Stimulated activated CD4-positive, alpha-beta T cell treated with anti-CD3 and anti-CD28 coated beads, Interleukin-2, amount 100 ng/mL, for 4 hours (primary cell): ENCODE measurements at places on chromosomes 13 and 19.
A peak's percentile ranks its signal among the peaks of the same experiment; 100 is the strongest.

DNA sequence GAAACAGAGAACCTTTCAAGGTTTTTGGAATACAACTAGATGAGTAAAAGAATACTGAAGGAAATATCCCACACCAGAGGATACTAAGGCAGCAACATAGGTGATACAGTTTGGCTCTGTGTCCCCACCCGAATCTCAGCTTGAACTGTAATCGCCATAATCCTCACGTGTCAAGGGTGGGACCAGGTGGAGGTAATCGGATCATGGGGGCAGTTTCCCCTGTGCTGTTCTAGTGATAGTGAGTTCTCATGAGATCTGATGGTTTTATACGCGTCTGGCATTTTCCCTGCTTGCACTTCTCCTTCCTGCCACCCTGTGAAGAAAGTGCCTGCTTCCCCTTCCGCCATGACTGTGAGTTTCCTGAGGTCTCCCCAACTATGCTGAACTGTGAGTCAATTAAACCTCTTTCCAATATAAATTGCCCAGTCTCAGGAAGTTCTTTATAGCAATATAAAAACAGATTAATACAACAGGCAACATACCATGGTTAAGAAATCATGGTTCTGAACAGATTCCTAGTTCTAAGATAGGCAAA is 97.0 kb downstream of the ABCC4 start:
- DNase-seq: no peak

DNA sequence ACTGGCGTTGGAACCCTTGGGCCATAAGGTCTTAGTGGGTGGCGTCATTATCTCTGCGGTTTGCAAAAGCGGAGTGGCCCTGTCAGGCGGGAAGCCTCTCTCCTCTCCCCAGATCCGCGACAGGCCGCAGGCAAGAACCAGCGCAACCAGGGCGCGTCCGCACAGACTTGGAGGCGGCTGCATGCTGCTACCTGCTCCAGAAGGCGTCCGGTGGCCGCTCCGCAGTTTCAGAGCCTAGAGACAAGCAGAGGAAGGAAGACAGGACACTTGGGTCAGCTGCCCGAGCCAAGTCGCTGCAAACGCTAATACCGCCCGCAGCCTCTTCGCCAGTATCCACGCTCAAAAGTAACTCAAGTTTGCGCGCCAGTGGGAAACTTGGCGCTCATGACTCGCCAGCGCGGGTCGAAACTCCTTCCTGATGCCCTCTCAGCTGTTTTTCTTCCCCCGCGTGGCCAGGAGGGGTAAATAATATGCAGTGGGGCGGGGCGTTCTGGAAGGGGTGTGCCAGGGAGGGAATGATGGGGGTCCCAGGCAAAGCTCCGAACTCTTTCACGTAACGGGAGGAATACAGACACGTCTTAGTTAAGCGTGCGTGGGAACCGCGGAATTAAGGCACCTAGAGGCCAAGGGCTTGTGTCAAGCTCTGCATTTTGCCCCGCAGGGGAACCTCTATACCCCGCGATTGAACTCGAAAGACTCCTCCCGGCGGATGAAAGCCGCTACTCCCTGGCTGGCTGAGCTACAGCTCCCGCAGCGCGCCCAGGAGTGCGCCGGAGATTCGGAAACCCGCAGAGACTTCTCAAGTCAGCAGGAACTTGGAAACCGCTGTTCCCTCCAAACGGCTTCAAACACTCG is at the start of gene EDNRB:
Gene EDNRB, minus strand, starts transcription at position 441 of the 855 bp plus-strand sequence. Its CDS starts 258 bp downstream, at position 183.
- DNase-seq: no peak

DNA sequence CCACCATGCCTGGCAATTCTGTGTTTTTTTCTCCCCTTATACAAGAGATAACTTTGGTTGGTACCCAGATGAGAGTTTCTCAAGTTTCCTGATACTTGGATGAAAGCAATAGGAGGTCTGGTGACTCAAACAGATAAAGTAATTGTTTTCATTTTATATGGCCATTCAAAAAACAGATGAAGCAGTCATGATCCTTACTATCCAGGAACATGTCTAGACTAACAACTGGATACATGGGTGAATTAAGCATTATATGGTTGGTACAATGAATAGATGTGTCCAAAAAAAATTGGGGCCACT is 8.5 kb downstream of the ZNF430 start:
- no peak for DNase-seq

DNA sequence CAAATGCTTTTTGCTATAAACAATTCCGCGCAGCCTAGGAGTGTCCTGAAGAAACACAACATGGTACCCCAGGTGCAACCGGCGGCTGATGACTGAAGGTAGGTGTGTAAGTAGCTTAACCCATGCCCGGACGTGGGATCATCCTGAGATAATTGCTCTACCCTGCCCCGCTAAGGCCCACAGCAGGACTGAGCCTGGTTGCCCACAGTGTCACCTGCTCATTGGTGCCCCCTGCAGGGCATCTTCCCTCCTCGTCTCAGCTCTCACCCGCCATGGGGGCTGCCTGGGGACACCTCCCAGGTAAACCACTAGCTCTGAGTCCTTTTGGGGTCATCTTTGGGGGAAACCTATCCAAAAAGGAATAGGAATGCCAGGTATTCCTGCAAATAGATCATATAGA is 22.3 kb downstream of the TMEM161A start:
- peak; percentile 13 for DNase-seq

GRCh38 chr13:35557475-35557874 is 81.0 kb upstream of the MAB21L1 start:
- DNase-seq: no peak

DNA sequence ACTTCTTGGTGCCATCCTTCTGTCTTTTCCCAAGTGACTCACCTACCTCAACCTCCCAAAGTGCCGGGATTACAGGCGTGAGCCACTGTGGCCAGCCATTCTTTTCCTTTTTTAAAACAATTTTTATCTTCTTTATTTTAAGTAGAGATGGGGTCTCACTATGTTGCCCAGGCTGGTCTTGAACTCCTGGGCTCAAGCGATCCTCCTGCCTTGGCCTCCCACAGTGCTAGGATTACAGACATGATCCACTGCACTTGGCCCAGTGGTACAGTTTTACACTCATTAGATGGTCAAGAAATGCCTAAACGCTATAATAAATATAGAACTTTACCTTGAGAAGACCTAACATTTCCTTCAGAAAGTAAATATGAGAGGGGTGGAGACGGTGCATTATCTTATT is 24.5 kb downstream of the GP6 start:
- DNase-seq: no peak

DNA sequence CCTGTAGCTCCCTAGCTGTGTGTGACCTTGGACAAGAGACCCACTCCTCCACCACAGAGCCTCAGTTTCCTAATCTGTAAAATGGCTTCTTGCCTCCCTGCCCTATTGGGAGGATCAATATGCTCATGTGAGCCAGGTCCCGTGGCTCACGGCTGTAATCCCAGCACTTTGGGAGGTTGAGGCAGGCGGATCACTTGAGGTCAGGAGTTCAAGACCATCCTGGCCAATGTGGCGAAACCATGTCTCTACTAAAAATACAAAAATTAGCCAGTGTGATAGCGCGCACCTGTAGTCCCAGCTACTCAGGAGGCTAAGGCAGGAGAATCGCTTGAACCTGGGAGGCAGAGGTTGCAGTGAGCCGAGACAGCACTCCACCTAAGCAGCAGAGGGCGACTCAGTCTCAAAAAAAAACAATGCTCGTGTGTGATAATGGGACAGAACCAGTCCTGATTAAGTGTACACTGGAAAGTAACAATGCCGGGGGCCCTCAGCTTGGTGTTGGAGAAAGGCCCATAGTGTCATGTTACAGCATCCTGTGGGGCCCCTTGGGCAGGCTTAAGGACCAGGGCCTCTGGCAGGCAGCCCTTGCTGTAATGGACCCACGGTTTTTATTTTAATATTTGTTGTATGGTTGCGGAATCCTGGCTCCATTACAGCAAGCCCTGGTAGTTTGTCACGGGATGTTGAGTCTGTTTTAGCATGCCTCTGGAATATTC is 6.8 kb downstream of the RPS11 start:
- DNase-seq: no peak

- DNase-seq: no peak
These were observed 364.7 kb downstream of the ENOX1 start for GRCh38 chr13:43422116-43422515.
